T-helper 2 cell treated with Interferon-gamma antibody and Interleukin-4, amounts not matched to agents 5 μg/mL and 100 μg/mL, for 36 hours (primary cell): ENCODE measurements at places on chromosomes 2 and 18.

GRCh38 chr2:165678882-165679281, 115.2 kb downstream of the GALNT3 start:
- DNase-seq: no peak

DNA sequence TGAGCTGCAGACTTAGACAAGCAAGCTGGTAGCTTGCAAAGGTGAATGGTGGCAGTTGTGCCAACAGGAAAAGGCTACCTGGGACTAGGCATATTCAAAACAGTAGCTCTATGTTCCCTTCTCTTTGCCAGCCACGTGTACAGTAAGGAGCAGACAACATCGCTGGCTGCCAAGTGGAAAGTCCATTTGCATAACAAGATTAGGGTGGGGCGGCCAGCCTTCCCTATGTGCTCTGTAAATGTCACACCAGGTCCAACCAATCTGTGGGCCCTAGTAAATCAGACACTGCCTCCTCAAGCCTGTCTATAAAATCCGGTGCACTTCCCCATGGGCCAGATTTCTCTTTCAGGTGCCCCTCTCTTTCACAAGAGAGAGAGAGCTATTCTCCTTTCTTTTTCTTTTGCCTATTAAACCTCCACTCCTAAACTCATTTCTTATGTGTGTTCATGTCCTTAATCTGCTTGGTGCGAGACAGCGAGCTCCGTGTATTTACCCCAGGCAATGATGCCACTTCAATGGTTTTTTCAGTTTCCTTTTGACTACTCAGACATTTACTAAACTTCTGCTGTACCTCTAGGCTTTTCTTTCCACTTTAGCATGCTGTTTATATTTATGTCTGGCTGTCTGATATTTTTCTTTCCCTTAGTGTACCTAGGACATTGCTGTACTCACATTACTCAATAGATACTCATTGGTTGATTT, 297.4 kb upstream of the GCFC2 start:
- DNase-seq: no peak

DNA sequence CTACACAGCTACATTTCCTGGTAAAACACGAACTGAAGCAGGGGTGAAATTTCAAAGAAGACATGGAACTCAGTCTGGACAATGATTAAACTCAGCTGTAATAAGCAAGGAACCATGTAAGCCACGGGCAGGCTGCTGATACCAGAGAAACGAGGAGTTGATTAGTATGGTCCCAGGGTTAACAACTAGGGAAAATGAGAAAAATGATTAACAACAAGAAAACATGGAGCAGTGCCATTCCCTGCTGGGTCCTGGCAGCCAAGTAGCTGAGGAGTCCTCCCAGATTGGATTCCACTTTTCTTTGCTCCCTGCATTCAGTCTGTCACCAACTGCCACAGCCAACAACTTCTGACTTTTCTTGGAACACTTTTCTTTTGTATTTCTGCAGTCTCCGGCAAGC, 517.0 kb upstream of the KLHL29 start:
- DNase-seq: no peak

DNA sequence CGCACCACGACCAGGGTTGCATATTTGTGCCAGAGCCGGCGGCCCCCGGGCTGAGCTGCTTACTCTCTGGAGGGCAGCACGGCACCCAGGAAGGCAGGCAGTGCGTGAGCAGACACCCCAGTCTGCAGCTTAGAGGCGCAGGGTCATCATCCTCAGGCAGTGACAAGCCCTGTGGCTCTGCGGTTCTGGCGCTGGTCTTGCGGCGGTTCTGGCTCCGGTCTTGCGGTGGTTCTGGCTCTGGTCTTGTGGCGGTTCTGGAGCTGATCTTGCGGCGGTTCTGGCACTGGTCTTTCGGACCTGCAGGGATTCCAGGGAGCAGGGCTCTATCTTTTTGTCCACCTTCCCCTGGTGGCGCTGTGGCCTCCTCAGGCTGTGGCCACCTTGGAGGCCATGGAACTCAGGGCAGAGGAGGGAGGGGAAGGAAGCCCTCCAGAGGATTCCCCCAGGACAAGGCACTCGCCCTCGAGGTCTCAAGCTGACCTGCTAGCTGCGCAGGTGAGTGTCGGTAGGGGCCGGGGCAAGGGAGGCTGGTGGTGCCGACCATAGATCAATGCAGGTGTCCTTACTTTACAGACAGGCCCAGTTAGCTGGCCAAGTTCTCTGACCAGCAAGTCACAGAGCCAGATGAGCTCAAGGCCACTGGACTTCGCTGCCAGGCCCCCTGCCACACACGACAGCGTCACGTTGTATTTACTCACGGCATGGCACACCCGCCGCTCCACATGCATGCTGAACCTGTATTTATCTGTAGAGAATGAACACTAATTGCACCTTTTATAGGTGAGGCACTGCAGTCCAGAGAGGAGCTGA, 14.9 kb downstream of the ESPNL start:
- DNase-seq: no peak

- no peak for DNase-seq
Observed at GRCh38 chr18:70390371-70391090, 101.7 kb downstream of the SOCS6 start.

DNA sequence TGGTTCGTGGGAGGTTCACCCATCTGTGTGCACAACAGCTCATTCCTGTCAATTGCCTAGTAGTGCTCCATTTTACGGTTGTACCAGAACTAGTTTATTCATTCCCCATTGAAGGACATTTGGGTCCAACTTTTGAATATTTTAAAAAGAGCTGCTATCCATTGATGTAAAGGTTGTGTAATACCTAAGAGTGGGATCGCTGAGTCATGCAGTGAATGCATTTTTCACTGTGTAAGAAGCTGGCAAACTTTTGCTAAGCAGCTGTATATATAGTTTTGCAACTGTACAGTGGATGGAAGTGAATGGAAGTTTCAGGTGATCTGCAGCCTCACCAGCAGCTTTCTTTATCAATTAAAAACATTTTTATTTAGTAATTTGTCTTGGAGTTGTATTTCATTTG, 104.5 kb downstream of the DCDC2C start:
- no peak for DNase-seq

GRCh38 chr18:72783530-72783929, 84.3 kb downstream of the NETO1 start:
- DNase-seq: no peak

DNA sequence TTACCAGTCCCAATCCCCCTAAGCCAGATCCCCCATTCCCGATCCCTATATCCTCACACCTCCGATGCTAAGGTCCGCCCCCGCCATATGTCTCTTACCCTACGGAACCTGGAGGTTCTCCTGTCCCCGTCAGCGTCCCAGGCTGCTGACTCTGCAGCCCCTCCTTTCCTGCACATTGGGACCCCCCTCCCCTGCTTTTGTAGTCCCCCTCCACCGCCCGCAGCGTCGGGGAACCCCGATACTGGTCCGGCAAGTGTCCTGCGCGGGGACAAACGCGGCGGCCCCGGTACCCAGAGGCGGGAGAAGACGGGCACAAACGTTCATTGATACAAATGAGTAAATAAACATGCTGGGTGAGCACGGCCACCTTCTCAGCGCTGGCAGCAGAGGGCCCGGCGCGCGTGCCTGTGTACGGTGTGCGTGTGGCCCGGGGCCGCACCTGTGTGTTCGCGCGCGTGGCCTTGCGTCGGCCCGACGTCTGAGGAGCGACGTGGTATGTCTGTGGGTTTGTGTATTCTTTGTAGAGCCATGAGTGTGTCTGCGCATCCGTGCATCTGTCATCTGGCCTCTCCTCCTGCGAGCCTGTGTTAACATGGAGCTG, 2.0 kb upstream of the CYP26B1 start:
- DNase-seq: no peak

DNA sequence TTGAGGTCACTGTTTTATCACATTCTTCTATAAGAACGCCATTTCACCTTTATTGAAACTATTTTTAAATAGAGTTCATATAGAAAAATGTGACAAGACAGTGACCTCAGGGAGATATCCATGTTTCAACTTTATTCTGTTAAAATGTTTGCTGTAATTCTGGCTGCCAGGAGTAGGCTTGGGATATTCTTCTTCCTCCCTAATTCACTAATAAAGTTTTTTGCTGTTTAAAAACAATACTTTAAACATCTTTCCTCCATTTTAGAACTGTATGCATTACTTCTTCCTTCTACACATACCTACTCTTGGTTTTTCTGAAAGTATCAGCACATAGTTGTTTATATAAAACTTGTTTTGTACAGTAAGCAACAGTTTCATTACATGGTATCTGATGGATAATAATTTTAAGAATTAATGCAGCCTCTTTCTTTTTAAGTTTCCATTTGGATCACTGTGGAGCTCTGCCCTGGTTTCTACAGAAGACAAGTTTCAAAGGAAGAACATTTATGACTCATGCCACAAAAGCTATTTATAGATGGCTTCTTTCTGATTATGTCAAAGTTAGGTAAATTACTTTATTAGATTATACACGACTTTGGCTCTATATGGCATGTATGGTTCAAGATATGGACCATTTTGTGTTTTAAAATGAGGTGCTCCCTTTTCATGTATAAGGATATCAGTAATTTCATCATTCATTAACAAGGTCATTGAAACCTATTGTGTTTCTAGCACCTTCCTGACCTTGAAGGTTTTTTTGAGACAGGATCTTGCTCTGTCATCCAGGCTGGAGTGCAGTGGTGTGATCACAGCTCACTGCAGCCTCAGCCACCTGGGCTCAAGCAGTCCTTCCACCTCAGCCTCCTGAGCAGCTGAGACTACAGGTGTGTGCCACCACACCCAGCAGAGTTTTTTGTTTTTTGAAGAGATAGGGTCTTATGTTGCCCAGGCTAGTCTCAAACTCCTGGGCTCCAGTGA, 7.2 kb downstream of the CPSF3 start:
- no peak for DNase-seq

DNA sequence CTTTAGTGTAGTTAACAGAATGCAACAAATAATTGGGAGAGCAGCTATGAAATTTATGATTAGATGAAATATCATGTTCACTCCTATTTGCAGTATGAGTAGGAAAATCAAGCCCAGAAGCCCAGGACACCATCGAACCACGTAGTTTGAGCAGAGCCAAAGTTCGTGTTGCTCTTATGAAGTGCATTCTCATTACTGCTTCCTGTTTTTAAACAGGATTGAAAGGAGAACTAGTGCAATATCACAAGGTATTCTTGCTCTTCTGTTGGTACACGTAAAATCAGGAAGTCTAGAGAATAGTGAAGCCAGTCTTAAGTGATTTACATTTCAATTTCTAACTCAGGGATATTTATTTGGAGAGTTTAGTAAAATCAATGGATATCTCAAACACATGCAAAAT, 21.1 kb downstream of the ARHGAP15 start:
- DNase-seq: no peak

DNA sequence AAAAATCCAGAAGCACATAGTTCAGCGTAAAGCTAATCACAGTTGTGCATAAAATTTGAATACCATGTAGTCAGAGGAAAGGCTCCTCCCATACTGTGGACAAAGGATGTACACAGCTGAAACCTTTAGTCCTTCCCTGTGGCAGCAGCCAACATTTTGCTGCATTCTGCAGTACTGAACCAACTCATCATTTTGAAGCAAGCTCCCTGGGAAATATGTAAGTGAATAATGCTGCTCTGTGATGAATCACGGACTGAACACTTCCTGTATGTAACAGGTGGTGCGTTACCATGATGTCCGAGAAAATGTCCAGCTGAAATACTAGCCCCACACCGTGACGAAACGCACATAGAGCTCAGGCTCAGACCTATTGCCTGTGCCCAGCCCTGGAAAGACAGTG, 421.1 kb upstream of the RAB12 start:
- no peak for DNase-seq

- no peak for DNase-seq
Observed at GRCh38 chr2:29689666-29690065, 231.7 kb downstream of the ALK start.

DNA sequence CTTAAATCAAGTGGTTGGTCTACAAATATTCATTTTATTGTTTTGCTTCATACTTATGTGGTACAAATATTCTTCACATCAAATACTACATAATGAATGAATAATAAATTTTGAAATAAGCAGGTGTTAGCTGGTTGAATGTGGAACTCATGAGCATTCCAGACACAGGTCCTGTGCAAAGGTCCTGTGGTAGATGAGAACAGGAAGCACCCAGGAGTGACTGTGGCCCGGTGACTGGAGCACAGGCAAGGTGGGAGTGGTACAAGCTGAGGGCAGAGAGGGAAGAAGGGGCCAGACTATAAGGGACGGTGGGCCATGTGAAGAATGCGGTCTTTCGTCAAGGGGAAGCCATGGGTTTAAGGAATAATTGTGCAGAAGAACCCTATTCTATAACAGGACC, 26.2 kb upstream of the LOXHD1 start:
- no peak for DNase-seq

GRCh38 chr2:235467588-235467987, 26.3 kb upstream of the AGAP1 start:
- DNase-seq: no peak

GRCh38 chr2:70005216-70005615, 43.8 kb upstream of the ASPRV1 start:
- DNase-seq: no peak

DNA sequence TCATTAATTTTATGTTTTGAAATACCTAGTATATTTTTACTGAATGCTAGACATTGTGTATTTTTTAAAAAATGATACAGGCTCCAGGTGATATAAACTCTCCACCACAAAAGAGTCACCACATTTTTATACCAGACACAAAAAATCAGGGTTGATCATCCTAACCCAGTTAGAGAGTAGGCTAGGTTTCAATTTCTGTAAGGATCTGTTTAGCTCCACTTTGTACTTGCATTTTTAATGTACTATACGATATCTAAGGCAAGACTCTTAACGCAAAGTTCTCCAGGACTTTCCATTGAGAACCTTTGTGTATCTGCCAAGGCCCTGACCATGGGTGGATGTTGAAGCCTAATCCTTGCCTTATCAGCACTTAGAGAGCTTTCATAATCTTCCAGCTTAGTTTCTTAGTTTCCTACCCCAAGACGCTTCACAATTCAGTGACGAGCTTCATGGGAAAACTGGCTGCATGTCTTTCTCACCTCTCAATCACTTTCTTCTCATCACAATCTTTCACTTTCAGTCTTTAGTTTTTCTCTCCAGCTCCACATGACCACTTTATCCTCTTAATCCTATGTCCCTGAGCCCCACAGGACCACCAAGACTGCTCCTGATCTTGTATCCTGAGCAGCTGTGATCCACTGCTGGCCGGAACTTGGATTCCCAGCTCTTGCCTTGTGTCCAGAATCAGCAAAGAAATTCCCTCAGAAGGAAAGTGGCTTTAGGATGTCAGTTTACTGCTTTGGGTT, 635.8 kb downstream of the RNF144A start:
- DNase-seq: peak; percentile 32
